ENCODE measurements at places on chromosomes 6 and 20. TPM values are rescaled to one million over a fixed set of nuclear protein-coding genes. Genes with fewer than 3 reads are reported as not detected.

CD93 gene
- total RNA-seq = 0.04 TPM

DNA sequence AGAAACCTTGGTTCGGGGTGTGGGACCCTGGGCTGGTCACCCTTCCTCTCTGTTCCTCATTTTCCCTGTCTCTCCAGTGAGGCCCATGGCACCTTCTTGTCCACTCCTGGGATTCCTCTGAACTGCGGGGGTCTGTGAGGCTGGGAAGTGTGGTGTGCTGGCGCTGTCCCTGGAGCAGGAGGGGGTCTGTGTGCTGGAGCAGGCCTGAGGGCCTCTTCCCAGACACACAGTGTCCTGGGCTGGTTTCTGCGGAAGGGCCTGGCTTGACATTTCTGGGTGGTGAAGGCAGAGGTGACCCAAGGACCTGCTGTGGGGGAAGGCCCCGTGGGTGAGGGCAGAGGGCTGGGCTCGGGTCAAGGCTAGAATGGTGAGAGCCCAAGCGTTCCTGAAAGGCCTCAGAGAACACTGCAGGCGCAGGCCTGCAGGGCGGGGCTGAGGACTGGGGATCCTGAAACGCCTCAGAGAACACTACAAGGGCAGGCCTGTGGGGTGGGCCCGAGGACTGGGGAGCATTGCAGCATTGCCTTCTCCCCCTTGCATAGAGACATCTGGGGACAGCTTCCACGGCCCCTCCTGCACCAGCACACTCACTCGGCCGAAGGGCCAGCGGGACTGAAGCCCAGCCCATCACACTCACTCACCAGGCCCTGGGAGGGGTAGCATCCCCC lies 10.6 kb upstream of the BAK1 start:
- H3K4me3 ChIP-seq = no peak overlapping the region
- peaks cover 8% of the 10 kb centered on the region for H3K27me3 ChIP-seq
- H3K4me1 ChIP-seq = peaks cover 20% of the 10 kb centered on the region
- no peak overlapping the region for H3K27ac ChIP-seq

DNA sequence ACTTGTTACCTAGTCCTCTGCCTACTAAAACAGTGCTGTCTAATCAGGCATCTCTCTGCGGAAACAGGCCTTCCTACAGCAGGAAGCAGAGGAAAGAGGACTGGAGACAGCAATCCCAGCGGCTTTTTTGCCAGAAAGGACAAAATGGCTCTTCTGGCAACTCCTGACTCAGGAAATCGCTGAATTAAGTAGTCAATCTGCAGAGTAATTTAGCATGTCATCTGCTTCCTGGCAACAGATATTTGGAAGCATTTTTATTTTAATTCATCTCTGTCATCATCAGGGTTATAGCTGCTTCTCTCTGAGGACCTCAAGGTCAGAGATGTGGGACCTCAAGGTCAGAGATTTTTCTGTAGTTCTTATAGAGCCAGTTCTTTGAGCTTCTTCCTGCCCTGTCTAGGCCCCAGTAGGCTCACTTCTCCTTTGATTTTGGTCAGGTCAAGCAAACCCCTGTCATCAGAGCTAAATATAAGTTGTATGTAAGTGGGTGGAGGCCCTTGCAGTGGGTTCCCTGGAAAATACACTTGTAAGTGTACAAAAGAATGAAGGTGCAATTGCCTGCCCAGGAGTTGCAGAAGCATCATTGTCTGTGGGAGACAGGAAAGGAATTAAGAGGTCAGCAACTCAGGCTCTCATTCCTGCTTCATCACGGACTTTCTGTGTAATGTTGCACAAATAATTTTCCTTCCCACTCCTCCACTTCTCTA lies 229.4 kb downstream of the ALDH8A1 start:
- H3K27ac ChIP-seq = no peak overlapping the region
- no peaks in the 10 kb centered on the region for H3K4me1 ChIP-seq
- DNase-seq = no peak
- H3K4me3 ChIP-seq = no peak overlapping the region

GRCh38 chr20:4169360-4170190 lies 154.2 kb upstream of the RNF24 start:
- H3K27ac ChIP-seq = no peak overlapping the region
- H3K36me3 ChIP-seq = no peaks in the 10 kb centered on the region
- H3K4me1 ChIP-seq = peaks cover 35% of the 10 kb centered on the region
- H3K4me3 ChIP-seq = no peak overlapping the region

- no peak overlapping the region for H3K4me3 ChIP-seq
- H3K27me3 ChIP-seq = no peaks in the 10 kb centered on the region
- no peak overlapping the region for H3K27ac ChIP-seq
- no peaks in the 10 kb centered on the region for H3K36me3 ChIP-seq
- DNase-seq = peak; percentile 54
Measured at GRCh38 chr20:40265825-40266533, 423.1 kb downstream of the MAFB start.

NHSL1 gene
- total RNA-seq = 24.5 TPM

DNA sequence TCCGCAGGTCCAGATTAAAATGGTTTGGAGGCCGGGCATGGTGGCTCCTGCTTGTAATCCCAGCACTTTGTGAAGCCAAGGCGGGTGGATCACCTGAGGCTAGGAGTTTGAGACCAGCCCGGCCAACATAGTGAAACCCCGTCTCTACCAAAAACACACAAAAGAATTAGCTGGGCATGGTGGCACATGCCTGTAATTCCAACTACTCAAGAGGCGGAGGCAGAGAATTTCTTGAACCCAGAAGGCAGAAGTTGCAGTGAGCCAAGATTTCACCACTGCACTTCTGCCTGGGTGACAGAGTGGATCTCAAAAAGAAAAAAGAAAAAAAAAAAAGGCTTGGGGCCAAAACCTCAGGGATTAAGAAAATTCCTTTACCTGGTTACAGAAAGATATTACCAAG lies 30.5 kb downstream of the C6orf15 start:
- H3K36me3 ChIP-seq = no peaks in the 10 kb centered on the region
- no peak overlapping the region for H3K4me3 ChIP-seq
- no peak overlapping the region for H3K27ac ChIP-seq
- DNase-seq = no peak

DNA sequence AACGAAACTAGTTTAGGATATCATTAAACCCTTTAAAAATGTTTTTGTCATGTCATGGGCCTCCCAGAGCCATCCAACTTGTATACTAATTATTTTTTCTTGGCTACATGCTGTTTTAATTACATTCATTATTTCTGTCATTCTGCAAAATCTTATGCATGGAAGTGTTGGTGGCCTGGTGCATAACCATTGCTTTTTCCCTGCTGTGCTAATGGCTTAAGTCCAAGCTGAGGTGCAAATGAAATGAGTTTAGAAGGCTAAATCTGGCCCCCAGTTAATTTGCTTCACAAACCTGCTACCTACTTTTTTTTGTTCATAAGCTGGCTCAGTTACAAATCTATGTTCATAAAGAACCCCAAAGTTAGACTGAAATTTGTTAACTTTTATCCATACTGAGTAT lies 1249.9 kb downstream of the EPHA7 start:
- H3K36me3 ChIP-seq = no peaks in the 10 kb centered on the region
- no peaks in the 10 kb centered on the region for H3K27me3 ChIP-seq
- no peak overlapping the region for H3K4me3 ChIP-seq
- H3K4me1 ChIP-seq = peaks cover 13% of the 10 kb centered on the region
- H3K27ac ChIP-seq = no peak overlapping the region

FAM217A gene
- total RNA-seq = not detected

AVP gene
- total RNA-seq = not detected

DNA sequence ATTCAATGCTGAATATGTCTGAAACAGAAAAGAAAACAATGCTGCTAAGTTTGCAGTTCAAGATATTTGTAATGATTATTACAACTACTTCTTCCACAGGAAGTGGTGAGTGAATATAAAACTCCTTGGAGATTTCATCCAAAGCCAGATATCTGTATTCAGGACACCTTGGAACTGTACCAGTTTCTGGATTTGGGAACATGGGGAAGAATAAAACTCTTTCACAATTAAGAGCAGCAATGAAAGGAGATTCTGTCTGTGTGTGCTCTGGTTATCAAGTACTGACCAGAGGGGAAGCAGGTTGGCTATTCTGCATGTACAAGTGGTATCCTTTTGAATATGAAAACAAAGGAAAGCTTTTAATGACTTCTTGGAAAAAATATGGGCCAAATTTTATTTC lies 21.1 kb downstream of the ELOVL2 start:
- no peaks in the 10 kb centered on the region for H3K36me3 ChIP-seq
- no peak for DNase-seq
- H3K27ac ChIP-seq = no peak overlapping the region

PTGIS gene
- total RNA-seq = 29.0 TPM

- no peak overlapping the region for H3K27ac ChIP-seq
- no peaks in the 10 kb centered on the region for H3K27me3 ChIP-seq
- no peaks in the 10 kb centered on the region for H3K4me1 ChIP-seq
- no peak overlapping the region for H3K4me3 ChIP-seq
- no peaks in the 10 kb centered on the region for H3K36me3 ChIP-seq
Measured at GRCh38 chr6:145727817-145728388, 7.4 kb downstream of the EPM2A start.

GRCh38 chr6:21381331-21381963 lies 212.1 kb upstream of the SOX4 start:
- H3K4me1 ChIP-seq = no peaks in the 10 kb centered on the region
- no peak overlapping the region for H3K4me3 ChIP-seq
- no peaks in the 10 kb centered on the region for H3K36me3 ChIP-seq

PACSIN1 gene
- 6.2 TPM for total RNA-seq

POM121L2 gene
- total RNA-seq = 0.07 TPM

GRCh38 chr20:37455659-37456058 lies 65.4 kb upstream of the NNAT start:
- no peak for DNase-seq

CDSN gene
- not detected for total RNA-seq

HLA-DOB gene
- total RNA-seq = 0.23 TPM

DNA sequence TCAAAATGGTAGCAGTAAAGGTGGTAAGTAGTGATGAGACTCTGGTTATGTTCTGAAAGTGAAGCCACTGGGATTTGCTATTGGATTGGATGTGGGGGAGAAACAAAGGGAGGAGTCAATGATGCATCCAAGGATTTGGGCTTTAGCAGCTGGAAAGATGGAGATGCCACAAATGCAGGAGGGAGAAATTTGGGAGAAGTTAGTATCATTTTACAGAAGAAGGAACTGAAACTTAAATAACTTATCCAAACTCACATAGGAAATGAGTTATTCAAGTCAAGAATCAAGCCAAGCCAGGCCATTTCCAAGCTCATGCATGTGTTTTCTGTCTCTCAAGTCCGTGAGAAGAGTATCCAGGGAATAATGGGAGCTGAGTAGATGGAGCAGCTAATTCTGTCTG lies 155.1 kb upstream of the TNFAIP3 start:
- H3K4me1 ChIP-seq = no peaks in the 10 kb centered on the region
- no peak for DNase-seq
- H3K27me3 ChIP-seq = no peaks in the 10 kb centered on the region
- H3K27ac ChIP-seq = no peak overlapping the region
- H3K36me3 ChIP-seq = no peaks in the 10 kb centered on the region
- H3K4me3 ChIP-seq = no peak overlapping the region

- peaks cover 22% of the 10 kb centered on the region for H3K4me1 ChIP-seq
- no peaks in the 10 kb centered on the region for H3K27me3 ChIP-seq
- DNase-seq = peak; percentile 23
- H3K27ac ChIP-seq = no peak overlapping the region
Measured at GRCh38 chr6:39669207-39669972, 55.8 kb downstream of the KIF6 start.

GRCh38 chr6:151112130-151112529 lies 127.6 kb upstream of the AKAP12 start:
- peaks cover 14% of the 10 kb centered on the region for H3K4me1 ChIP-seq
- H3K27ac ChIP-seq = no peak overlapping the region
- DNase-seq = no peak
- no peaks in the 10 kb centered on the region for H3K36me3 ChIP-seq
- H3K4me3 ChIP-seq = no peak overlapping the region

DNA sequence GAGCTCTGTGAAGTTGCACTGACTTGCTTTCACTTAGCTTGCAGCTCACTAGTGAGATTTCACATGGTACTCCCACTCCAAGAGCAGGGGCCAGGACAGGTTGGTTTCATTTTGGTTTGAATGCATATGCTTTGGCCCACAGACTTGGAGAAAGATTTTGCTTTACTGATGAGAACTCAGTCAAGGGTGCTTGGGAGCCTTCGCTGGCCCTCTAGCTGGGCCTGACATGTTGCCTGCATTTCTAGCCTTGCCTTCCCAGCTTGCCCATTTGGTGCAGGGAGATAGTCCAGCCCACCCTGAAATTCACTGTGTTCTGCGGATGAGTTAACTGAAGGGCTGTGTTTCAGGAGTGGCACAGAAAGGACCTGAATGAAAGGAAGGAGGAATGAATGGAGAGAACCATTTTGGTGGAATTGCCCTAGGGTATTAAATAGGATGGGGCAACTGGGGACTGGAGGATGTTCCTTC lies 1.9 kb downstream of the SGK1 start:
- H3K27ac ChIP-seq = no peak overlapping the region
- DNase-seq = peak; percentile 6
- no peaks in the 10 kb centered on the region for H3K36me3 ChIP-seq
- no peak overlapping the region for H3K4me3 ChIP-seq
- peaks cover 42% of the 10 kb centered on the region for H3K4me1 ChIP-seq
- H3K27me3 ChIP-seq = peaks cover 17% of the 10 kb centered on the region

GRCh38 chr6:111892431-111892830 lies 19.2 kb upstream of the FYN start:
- no peak for DNase-seq
- no peak overlapping the region for H3K4me3 ChIP-seq
- no peaks in the 10 kb centered on the region for H3K27me3 ChIP-seq
- no peak overlapping the region for H3K27ac ChIP-seq
- peaks cover 33% of the 10 kb centered on the region for H3K4me1 ChIP-seq

MLN gene
- not detected for total RNA-seq

DNA sequence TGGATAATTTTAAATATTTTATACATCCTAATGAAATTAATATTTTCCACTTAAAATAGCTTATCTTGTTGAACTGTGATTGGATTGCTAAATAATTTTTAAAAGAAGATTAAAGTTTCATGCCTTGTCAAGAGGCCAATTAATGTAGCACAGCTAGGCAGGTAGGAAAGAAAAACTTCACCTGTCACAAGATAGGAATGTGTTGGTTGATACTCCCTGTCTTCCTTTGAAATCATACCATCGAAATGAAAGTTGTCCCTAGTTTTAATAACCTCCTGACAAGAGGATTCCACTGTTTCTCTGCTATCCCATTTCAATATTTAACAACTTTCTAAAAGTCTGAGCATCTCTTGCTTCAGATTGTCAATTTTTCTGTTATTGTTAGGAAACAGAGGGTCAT lies 80.8 kb downstream of the BMP6 start:
- no peak overlapping the region for H3K27ac ChIP-seq
- no peaks in the 10 kb centered on the region for H3K36me3 ChIP-seq
- H3K4me3 ChIP-seq = no peak overlapping the region
- H3K27me3 ChIP-seq = no peaks in the 10 kb centered on the region
- no peak for DNase-seq

DNA sequence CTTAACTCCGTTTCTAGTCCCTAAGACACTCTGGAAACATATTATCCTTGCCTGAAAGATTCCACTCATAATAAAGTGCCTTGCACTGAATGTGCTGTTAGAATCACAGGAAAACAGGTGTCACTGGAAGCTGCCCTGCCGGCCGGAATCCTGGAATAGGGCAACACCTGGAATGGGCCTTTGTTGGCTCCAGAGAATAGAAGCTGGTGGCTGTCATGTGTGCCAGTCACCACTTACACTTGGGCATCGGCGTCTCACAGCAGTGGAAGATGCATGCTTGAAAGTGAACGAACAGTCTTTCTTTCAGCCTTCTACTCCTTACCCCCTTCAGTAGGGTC lies 90.8 kb upstream of the AFDN start:
- H3K4me3 ChIP-seq = no peak overlapping the region
- no peak for DNase-seq
- no peaks in the 10 kb centered on the region for H3K27me3 ChIP-seq

Measured in GM23338 (cell line).